ENCODE measurements at places on chromosomes 3 and 15. TPM values are rescaled to one million over a fixed set of nuclear protein-coding genes. Genes with fewer than 3 reads are reported as not detected.

DNA sequence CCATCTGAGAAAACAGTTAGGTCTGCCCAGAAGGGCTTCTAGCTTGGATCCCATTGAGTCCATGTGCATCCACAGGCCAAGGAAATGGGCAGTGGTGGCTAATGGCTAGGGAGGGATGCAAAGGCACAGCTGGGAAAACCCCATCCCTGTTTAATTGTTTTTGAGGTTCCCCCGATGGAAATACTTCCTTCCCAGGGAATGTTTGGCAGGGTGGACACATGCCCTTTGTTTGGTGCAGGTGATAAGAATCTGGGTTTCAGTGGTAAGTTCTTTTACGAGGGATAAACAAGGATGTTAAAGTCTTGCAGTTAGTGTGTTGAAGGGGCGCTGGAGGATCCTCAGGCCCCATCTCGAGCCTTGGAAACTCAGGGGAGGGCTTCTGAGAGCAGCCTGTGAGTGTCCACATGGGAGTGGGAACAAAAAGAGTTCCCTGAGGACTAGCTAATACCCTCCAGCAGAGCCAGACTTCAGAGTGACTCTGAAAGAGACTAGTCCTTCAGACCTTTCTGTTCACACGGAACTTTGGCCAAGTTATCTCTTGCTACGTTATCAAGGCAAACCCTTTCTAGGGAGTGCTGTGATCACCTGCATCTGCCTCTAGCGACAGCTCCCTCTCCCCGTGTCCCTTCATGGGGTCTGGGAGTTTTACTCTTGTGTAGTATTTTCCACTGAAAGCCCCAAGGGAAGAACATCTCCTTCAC is 17.4 kb downstream of the PTPRG start:
- DNase-seq = no peak

Gene CLDN11
- not detected for total RNA-seq

Gene GOLGA6B
- not detected for total RNA-seq

- DNase-seq = no peak
Observed at GRCh38 chr3:8775181-8775580, 5.8 kb upstream of the OXTR start.

Gene CCR1
- total RNA-seq = 1.3 TPM

DNA sequence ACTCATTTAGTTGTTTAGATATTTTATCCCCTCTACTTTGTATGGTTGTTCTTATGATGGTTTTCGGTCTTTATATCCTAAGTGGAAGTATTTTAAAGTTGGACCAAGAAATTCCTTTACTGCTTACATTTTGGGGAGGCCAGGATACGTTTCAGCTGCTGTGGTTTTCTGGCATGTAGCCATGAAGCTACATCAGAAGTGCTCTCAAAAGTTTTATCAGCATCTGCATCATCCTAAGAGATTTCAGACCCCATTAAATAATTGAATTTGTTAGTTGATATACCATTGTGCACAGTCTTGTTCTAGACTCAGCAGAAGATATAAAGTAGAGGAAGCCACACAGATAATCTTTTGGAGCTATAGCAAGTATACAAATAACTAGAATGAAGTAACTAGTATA is 50.1 kb upstream of the SKOR1 start:
- DNase-seq = no peak

Gene CFAP100
- total RNA-seq = not detected

DNA sequence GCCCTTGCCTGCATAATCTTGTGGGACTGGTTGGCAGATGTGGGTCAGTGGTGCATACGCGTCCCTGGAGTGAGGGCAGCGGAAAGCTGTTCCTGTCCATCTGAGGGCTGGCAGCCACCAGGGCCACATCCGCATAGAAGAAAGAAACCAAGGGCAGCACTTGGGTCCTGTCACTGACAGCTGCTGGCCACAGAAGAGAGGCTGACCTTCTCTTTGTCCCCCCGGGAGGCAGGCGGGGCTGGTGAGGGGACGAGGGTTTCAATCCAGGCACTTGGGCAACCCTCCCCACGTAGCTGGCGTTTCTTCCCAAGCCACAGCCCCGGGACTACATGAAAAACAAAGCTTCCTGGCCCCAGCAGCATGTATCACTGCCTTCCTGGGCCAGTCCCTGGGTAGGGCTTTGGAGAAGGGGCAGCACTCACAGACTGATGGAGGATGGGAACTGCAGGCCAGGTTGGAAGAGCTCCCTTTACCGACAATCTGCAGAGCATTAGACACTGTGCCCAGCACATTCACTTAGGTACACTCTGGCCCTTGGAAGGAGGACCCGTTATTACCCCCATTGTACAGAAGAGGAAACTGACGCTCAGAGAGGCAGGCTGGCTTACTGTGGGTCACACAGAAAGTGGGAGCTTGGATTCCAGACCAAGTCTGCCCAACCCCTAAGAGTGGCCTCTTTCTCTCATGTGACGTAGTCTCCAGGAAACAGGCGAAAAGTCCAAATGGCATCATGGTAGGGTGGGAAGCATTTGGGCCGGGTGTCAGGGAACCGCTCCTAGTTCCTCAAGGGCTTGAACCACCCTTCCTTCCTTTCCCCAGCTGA is 78.8 kb upstream of the SLC6A6 start:
- no peak for DNase-seq

Gene MINAR1
- 0.27 TPM for total RNA-seq

Gene STRA6
- total RNA-seq = under 0.01 TPM

Gene CD200
- 12.1 TPM for total RNA-seq

Gene TRPC1
- total RNA-seq = 5.7 TPM

DNA sequence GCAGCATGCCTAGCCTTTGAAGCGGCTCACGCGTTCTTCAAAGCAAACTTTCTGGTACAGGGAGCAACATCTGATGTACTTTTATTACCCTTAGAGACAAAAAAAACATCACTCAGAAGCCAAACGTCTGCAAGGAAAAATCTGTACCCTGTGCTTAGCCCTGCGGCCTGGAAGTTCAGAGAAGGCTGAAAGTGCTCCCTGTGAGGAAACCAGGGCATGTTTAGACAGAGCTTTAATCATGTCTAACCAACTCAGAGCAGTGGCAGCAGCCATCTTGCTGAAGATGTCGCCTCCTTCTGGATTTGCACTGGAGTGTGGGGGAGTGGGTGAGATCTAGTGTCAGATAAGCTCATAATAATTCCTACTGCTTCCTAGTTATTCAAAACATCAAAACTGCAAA is 170.4 kb downstream of the P3H2 start:
- DNase-seq = no peak

GRCh38 chr3:190436331-190436730 is 13.4 kb downstream of the TMEM207 start:
- peak; percentile 20 for DNase-seq

DNA sequence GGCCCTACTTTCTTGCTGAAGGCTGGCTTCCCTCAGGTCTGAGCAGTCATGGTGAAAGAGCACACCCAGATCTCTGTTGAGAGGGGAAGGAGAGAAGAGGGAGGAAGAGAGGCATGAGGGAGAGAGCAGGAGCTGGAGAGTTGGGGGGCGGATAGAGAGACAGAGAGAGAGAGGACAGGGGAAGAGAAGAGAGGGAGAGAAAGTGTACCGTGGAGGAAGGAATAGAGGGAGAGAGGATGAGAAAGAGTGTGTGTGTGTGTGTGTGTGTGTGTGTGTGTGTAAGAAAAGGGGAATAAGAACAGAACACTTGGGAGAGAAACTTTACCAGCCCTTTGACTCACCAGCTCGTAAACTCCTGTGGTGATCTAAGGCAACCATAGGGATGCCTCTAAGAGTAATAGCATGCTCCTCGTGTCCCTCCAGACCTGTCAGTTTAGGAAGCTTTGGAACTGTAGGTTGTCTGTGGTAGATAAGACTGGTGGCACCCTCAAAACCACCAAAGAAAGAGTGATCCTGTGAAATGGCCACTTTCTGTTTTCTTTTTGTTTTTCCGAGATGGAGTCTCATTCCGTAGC is 18.2 kb downstream of the ZNF592 start:
- no peak for DNase-seq

All from hematopoietic multipotent progenitor cell (in vitro differentiated cells).